ENCODE measurements at places on chromosomes 5 and 9.
A peak's percentile ranks its signal among the peaks of the same experiment; 100 is the strongest.

- no peak for DNase-seq
These were observed 10.7 kb downstream of the GRM6 start for GRCh38 chr5:178984145-178985072.

DNA sequence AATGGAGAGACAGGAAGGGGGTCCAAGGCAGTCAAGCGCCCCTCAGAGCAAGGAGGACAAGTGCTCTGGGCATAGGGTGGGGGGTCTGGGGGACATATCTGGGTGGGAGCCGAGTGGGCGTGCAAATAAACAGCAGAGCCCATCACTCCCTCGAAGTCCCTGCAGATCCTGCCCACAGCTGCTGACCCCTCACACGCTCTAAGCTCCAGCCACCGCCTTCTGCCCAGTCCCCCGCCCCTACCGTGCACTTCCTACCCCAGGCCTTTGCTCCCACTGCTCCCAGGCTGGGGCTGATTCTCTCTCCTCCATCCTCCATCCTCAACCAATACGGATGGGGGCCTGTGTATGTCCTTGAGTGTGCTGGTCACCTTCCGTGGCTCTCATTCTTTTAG lies 16.9 kb upstream of the ALDH1B1 start:
- DNase-seq: no peak

- no peak for DNase-seq
These were observed 52.3 kb downstream of the ZNF510 start for GRCh38 chr9:96725576-96725975.

- peak; percentile 67 for DNase-seq
These were observed 246.7 kb downstream of the GAS1 start for GRCh38 chr9:86700629-86701028.

GRCh38 chr5:149282027-149282965 lies 10.6 kb downstream of the AFAP1L1 start:
- no peak for DNase-seq

DNA sequence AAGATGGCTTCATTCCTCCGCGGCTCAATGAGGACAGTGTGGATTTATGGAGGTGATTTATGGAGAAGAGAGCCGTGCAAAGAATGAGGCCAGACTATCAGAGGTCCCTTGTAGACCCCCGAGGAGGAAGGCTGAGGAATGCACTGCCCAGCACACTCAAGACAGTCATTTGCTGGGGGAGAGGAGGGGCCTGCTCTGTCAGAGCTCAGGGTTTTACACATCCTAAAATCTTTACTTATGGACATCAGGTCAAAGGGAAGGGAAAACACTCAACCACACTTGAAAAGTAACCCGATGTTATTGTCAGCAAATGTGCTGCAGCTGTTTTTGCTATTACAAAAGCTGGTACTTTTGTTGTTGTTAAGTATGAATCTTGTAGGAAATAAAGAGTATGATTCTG lies 289.5 kb downstream of the SLIT3 start:
- DNase-seq: no peak

GRCh38 chr9:98146101-98146991 lies 27.3 kb upstream of the TRIM14 start:
- peak; percentile 73 for DNase-seq

DNA sequence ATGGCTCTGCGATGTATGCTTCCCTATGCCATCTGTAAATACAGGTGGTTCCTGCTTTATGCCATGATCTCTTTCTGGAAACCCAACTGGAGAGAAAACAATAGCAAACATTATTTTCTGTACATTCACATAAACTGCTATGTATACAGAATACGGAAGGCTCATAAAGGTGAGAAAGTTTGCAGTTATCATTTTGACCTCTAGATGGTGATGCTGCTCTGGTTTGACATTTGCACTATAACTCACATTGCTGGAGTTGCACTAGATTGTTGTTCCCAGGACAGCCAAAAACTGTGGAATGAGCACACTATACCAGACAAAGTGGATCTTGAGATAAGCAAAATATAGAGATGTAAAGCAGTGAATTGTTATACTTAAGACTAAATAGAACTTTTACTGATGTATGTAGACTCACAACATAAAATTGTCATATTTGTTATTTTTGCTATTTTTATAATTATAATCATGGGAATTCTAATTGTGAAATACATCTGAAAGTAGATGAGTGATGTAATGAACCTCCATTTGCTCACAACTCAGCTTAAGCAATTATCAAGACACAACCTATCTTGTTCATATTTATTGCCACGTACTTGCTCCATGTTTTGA lies 246.5 kb downstream of the PTPRD start:
- peak; percentile 55 for DNase-seq

DNA sequence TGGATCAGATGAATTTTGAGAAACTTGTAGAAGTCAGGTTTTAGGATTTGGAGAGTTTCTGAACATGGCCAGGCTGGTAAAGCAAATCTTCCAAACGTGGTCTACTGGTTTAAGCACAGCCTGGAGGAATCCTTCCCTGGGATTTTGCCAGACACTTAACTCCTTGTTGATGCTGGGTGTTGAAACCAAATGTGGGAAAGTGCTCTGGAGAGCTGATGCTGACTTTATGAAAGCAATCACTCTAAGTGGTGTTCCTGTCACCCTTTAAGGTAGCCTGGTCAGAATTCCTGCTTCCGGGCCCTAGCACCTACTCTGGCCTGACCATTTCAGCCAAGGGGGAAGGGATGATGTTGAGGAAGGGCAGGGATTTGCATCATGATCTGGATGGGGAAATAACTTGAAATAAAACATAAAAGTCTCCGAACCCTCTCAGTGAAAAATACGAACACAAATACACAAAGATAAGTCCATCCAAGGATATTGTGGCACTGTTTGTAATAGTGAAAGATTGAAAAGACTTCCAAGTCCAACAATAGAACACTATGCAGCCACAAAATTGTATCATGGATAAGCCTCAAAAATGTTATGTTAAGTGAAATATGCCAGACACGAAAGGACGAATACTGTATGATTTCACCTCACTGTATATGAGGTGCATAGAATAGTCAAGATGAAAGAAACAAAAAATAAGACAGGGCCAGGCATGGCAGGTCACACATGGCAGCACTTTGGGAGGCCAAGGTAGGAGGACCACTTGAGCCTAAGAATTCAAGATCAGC lies 57.7 kb downstream of the PDE6A start:
- DNase-seq: peak; percentile 73

GRCh38 chr5:87243161-87243844 lies 24.4 kb upstream of the RASA1 start:
- peak; percentile 91 for DNase-seq

- DNase-seq: no peak
These were observed 91.4 kb downstream of the JAKMIP2 start for GRCh38 chr5:147691130-147691529.

DNA sequence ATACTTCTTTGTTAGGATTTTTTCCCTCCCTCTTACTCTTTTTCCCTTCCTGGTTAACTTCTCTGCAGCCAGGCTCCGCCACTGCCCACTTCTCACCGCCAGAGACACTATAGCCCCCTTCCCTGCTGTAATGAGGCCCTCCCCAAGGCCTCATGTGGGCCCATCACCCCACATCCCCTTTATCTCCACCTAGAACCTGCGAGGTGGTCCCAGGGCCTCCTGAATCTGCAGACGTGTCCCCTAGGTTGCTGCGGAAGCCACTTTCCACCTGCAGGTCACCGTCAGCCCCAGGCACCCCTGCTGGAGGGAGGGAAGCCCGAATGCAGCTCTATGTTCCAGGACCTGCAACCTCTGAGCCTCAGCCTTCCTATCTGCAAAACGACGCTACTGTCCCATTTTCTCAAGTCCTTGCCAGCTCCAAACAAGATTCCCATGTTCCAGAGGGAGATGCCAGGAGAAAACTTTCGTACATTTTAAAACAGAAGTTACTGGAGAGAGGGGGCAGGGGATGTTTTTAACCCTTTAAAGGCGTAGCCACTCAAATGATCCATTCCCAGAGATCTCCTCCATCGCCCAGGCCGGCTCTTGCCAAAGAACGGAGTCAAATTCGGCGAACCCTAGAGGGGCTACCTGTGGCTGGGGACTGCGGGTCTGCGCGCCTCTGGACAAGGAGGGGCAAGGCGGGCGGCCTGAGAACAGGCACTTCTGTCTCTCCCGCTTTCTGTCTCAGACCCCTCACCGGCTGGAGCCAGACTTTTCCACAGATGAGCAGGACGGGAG lies 929 bp downstream of the SH3PXD2B start:
- DNase-seq: peak; percentile 75

DNA sequence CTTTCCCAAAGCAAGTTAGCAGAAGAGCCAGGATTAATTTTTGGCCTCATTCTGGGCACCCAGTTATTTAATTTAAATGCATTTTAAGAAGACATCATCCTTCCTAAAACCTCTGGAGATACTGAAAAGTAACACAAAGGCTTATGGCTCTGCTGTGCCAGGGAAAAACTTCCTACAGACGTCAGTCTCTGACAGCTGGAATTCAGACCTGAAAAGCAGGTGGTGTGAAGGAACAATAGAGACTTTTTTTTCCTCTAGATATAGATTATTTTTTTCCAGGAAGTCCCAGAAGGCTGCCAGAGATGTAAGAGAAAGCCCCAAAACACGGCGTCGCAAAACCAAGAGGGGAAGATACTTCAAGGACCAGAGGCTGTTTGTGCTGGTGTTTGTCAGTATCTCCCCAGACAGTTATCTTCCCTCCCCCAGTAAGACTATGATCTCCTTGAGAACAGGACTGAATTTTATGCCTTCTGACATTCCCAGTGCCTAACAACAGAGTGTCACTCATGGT lies 88.7 kb upstream of the RASEF start:
- no peak for DNase-seq

DNA sequence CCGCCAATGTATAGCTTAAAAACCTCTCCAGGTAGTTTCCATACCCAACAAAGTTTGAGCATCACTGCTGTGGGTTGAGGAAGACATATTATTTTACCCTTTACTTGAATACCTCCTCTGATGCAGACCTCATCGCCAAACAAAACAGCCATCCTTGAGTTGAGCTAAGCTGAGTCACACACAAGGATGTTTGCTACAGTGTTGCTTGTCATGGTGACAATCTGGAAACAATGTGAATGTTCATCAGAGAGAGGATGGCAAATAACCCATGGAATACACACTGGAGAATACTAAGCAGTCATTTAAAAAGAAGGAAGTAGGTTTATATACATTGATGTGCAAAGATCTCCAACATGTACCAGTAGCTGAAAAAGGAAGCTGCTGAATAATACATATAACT lies 41.1 kb upstream of the TCF7 start:
- DNase-seq: peak; percentile 20

DNA sequence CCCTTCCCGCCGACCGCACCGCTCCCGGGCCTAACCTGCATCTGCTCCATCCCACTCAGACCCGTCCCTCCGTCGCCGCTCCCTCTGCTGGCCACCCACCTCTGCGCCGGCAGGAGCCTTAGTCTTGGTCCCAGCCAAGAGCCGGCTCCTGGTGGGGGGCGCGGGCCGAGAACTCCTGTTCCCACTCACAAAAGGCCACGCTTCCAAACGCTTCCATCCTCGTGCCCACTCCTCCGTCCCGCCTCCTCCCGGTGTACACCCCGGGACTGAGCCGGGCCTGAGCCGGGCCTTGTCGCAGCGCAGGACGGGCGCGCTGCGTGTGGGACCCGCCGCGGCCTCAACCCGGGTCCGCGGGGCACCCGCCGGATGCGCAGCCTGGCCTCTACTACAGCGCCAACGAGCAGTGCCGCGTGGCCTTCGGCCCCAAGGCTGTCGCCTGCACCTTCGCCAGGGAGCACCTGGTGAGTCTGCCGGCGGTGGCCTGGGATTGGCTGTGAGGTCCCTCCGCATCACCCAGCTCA lies 7.5 kb downstream of the ADAMTS13 start:
- peak; percentile 19 for DNase-seq

- DNase-seq: peak; percentile 81
These were observed 40.6 kb upstream of the MAP1B start for GRCh38 chr5:72066705-72067107.

GRCh38 chr5:59500014-59500413 lies 393.5 kb downstream of the PDE4D start:
- no peak for DNase-seq

DNA sequence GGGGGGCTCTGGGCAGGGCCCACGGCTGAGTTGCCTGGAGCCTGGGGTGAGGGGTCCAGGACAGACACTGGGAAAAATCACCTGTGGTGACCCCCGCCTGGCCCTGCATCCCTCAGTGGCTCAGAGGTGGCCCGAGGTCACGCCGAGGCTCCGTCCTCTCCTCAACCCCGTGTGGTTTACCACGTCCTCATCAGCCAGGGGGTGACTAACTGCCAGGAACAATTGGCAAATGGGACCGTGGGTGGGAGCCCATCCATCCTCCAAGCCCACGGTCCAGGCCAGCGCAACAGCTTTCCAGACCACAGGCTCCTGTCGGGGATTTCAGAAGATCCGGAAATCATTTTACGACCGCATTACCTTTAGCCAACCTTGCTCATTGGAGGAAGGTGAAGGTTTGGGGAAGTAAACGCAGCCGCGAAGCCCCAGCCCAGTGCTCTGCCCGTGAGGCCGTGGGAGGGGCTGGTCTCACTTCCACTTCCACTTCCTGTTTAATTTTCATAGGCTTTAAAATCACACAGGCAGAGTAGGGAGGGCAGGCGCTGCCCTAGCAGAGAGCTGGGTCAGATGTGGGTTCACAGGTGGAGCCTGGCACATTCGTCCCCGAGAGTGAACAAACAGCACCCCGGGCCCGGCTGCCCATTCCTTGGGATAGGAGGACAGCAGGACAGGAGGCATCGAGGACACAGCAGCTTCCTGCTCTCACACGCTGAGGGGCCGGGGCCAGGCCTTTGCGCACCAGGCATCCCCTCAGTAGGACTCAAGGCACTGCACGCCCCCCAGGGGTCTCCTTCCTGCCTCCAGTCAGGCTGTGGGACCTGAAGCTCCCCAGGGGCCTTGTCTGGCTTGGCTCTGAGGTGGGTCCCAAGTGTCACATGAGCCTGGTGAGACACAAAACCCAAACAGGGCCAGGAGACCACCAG lies 19.8 kb upstream of the SLC9A3 start:
- DNase-seq: no peak

- no peak for DNase-seq
These were observed 132.9 kb downstream of the MVB12B start for GRCh38 chr9:126459546-126459945.

DNA sequence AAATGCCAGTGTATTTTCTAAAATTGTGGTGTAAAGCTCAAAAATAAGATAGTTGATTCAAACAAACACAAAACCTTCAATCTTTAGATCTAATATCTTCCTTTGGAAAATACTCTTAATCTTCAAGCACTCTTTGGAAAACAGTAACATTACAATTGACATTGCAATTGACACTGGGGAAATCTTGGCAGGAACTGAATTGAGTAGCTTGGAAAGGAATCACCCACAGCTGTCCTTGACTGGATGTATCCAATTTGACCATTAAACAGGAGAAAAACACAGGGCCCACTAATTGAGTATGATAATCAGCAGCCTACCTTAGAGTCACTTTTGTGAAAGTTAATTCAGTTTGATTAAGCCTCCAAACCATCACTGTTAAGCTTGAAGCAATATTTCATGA lies 776.7 kb downstream of the DTWD2 start:
- no peak for DNase-seq

DNA sequence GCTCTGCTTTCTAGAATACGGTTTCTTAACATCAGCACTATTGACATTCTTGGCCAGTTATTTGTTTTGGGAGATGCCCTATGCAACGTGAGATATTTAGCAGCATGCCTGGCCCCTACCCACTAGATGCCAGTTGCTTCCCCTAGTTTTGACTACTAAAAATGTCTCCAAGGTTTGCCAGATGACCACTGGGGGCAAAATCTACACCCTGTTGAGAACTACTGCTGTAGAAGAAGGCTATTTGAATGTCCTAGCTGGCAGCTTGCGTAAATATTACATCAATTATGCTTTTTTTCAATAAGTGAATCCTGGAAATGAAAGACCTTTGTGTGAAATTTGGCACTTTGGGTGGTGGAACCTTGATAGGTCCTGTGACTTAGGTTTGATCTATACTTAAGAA lies 5.0 kb downstream of the NCBP1 start:
- no peak for DNase-seq
